Glutamatergic neuron (in vitro differentiated cells): ENCODE measurements at places on chromosomes 2 and 18. TPM values are rescaled to one million over a fixed set of nuclear protein-coding genes. Genes with fewer than 3 reads are reported as not detected.

The MYO1B gene
- total RNA-seq, result 129 TPM

The AQP12A gene
- total RNA-seq, result not detected

The KIF5C gene
- total RNA-seq, result 673 TPM

- no peak overlapping the region for H3K4me3 ChIP-seq
- no peaks in the 10 kb centered on the region for H3K27me3 ChIP-seq
Observed at GRCh38 chr2:56523816-56524215, 340.0 kb downstream of the CCDC85A start.

GRCh38 chr18:75314117-75314516, 103.5 kb downstream of the TSHZ1 start:
- DNase-seq, result no peak
- no peaks in the 10 kb centered on the region for H3K36me3 ChIP-seq
- H3K27me3 ChIP-seq, result no peaks in the 10 kb centered on the region
- H3K4me1 ChIP-seq, result no peaks in the 10 kb centered on the region
- H3K27ac ChIP-seq, result no peak overlapping the region

DNA sequence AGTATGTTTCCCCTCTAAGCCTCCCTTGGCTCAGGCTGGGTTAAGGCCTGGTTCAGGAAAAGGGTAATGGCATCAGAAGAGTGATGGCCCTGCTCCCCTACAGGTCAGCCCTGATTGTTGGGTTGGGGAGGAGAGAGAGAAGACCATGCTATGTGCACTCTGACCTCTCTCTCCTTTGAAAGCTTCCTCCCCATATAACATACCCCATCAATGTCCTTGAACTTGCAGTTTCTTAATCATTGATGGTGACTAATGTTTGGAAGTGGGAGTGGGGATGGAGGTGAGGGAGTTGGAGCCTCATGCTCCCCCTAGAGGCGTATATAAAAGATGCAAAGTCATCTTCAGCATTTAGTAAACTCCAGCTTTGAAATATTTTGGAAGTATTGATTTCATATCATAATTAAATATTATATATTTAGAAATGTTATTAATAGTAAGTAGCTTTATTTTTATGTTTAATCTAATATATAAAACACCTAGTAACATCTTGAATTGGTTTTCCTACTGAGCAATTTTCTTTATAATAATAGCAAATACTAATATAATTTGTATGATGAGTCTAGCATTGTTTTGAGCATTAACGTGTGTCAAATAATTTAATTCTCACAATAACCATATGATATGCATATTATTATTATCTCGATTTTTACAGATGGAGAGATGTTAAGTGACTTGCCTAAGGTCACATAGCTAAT, 8.8 kb downstream of the PLCL1 start:
- H3K27ac ChIP-seq, result no peak overlapping the region
- H3K4me3 ChIP-seq, result no peak overlapping the region
- no peaks in the 10 kb centered on the region for H3K27me3 ChIP-seq

DNA sequence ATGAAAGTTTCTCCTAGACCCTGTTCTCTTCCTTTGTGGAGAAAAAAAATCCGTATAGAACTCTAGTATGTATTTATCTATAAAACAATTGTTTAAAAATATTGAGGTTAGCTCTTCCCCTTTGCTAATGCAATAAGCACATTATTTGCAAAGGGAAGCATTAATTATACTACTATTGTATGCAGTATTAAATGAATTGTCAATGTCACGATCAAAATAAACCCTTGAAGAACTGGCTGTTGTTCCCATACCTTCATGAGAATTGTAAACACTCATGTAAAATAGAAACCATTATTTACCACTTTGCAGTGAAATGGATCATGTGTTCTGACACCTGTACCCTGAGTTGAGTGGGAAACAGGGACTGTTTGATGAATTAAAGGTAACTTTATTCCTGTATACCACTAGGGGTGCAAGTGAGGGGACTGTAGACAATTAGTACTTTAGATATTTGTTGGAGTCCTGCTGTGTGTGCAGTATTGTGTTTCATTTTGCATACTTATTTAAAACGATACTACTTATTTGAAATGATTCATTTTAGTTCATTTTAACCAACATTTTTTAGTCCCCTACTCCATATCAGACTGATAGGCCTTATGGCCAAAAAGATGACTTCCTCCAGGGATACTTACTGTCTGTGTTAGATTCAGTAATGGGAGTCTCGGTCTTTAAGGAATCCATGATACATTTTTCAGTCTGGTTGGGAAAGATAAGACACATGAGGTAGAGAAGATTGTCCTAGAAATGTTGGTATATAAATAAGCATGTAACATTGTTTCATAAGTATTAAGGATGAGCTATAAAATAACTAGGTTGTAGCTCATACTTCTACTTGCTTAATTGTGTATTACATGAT, 7.9 kb downstream of the PKP4 start:
- no peaks in the 10 kb centered on the region for H3K36me3 ChIP-seq
- H3K4me1 ChIP-seq, result peaks cover 2% of the 10 kb centered on the region
- no peak overlapping the region for H3K4me3 ChIP-seq
- H3K27ac ChIP-seq, result no peak overlapping the region
- H3K27me3 ChIP-seq, result no peaks in the 10 kb centered on the region
- DNase-seq, result no peak

The IL1R2 gene
- total RNA-seq, result not detected

DNA sequence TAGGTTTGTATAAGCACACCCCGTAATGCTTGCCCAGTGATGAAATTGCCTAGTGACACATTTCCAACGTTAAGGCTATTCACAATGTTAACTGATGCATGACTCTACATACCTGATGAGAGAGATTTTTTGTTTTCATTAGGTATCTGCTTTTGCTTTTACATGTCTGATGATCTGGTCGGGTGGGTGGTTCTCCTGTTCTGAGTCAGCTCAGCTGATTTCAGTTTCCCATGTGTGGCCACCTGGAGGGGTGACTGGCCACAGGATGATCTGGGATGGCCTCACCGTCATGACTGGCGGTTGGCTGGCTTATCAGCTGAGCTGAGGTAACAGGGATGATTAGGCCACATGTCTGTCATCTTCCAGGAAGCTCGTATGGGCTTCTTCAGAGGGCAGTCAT, 33.8 kb upstream of the ACYP2 start:
- peaks cover 5% of the 10 kb centered on the region for H3K27me3 ChIP-seq
- no peak for DNase-seq

The CSRNP3 gene
- 23.0 TPM for total RNA-seq
